Left lobe of liver (tissue), 2 donors: ENCODE measurements at places on chromosomes 5 and 9. TPM values are rescaled to one million over a fixed set of nuclear protein-coding genes. Genes with fewer than 3 reads are reported as not detected.

The SLC34A1 gene
- 3.0 TPM for total RNA-seq

The SH3GL2 gene
- total RNA-seq = not detected

DNA sequence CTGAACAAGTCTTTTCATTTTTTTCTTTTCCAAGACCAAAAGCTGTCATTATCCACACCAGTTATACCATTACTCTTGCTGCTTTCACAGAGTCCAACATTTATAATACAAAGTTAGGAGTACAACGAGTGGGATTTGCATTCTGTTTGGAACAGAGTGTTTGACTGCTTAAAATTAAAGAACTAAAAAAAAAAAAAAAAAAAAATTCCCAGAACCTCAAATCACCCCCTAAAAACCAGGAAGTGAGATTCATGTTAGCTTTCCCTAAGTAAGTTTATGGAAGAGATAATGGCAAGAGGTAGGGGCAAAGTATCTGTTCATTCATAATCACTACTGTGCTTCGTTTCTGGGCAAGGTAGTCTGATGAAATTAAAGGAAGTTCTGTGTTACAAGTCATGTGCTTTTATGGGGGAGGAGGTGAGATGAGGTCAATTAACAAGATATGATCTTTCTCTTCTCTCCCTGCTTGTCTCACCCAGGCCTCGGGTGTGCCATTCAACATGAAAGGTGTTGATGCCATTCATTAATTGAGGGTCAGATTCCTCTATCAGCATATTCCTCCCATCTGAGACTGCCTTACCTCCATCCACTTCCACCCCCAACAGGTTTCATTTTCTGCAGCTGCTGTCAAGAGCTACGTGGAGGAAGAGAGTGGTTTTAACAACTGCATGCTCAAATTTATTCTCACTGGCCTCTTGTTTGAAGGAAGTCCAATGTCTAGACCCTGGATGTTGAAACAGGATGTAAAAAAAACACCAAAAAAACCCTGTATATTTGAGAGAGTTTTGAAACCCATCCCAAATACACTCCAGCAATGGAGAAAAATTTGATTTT, 58.1 kb downstream of the MARCHF3 start:
- no peak for DNase-seq

DNA sequence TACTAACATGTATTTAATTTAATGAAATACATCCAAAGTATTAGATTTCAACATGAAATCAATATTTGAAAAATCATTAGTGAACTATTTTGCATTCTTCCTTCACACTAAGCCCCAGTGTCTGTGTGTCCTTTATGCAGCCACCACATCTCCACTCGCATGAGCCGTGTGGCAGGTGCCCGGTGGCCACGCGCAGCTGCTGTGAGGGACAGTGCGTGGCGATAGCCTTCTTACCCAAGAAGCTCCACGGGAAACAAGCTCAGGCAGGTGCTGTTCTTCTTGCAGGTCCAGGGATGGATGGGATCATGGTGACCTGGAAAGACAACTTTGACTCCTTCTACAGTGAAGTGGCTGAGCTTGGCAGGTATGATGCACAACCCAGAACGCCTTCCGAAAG, 79.3 kb upstream of the OTULINL start:
- no peak for DNase-seq

GRCh38 chr9:6224393-6225154, 9.0 kb downstream of the IL33 start:
- no peak for DNase-seq
